ENCODE measurements at places on chromosomes 3 and 15.

DNA sequence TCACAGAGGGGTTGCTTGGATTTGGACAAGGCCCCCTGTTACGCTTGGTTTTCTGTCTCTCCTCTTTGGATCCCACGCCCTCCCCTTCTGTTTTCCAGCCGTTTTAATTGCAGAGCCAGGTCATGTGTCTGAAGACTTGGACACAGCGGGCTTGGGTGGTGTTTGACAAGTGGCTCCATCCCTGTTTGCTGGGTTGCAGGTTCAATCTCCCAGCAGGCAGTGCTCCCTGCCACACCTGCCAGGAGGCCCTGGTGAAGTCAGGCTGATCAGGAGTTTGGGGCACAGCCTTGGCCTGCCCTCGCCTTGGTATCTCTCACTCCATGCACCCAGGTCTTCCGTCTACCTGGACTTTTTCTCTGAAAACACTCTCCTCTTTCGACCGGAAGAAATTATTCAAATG is 59.0 kb downstream of the PLXNA1 start:
- no peak for DNase-seq

GRCh38 chr15:72599855-72600464 is 54.5 kb upstream of the GOLGA6B start:
- peak; percentile 32 for DNase-seq

- DNase-seq: no peak
Measured at GRCh38 chr3:155663467-155664212, 81.2 kb downstream of the PLCH1 start.

- no peak for DNase-seq
Measured at GRCh38 chr3:94137377-94137776, 74.5 kb downstream of the NSUN3 start.

DNA sequence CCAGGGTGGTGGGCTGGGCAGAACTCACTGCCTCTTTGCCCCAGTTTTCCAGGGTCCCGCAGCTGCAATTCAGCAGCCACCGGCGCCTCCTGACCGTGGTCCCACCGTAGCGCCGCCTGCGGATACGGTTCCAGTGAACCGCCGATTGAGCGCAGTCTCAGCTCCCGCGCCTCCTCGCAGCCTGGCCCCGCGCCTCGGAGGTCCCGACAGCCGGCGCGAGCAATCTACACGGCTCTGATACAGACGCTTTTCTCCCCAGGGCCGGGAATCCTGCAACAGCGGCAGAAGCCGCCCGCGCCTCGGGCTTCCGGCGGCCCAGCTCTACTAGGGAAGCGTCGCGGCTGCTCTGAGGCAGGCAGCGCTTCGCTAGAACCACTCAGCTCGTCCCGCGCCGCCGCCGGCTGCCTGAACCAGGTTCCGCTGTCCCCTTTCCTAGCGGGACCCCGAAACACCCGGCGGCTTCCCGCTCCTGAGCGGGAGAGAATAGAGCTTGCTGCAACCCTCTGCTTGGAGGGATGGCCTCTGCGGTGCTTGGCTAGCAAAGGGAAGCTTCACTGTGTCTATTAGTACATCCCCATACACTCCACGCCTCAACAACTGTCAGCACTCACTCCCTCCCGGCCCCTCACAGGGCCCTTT is 3.1 kb downstream of the FOXL2NB start:
- DNase-seq: peak; percentile 66

DNA sequence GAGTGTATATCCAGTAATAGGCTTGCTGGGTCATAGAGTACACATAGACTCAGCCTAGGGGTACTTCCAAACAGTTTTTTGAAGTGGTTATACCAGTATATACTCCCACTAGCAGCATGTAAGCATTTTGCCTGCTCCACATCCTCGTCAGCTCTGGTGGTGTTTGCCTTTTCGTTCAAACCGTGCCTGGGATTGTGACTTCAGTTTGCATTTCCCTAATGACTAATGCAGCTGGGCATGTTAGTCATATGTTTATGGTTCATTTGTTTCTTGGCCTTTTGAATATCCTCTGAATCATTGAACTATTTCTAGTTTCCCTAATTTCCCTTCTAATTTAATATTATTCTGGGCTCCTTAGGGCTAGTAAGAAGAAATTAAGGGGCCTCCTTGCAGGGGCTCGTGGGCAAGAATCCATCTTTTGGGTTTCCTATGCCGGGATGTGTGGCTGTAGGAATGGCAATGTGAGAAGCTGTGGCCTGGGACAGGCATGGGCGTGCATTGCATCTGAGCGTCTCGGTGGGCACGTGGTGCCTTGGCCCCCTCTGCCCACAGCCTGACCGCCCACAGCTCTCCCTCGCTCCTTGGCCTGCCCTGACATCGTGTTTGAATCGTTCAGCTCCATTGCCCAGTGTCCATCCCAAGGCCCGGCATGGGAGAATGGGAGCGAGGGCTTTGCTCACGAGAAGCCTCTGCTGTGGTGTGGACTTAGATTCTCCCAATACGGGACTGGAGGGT is 26.4 kb downstream of the FAH start:
- no peak for DNase-seq

DNA sequence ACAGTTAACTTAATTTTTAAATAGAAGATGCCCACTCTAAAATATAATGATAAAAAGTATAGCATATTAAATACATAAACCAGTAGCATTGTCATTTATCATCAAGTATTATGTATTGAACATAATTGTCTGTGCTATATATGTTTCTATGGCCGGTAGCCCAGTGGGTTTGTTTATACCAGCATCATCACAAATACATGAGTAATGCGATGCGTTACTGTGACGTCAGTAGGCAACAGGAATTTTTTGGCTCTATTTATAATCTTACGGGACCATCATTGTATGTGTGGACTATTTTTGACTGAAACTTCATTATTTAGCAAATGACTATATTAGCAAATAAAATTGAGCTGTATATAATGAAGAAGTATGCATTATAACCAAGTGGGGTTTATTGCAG is 82.1 kb downstream of the FLNB start:
- DNase-seq: no peak

- DNase-seq: peak; percentile 33
Measured at GRCh38 chr3:90145094-90145860, 1037.9 kb downstream of the EPHA3 start.

DNA sequence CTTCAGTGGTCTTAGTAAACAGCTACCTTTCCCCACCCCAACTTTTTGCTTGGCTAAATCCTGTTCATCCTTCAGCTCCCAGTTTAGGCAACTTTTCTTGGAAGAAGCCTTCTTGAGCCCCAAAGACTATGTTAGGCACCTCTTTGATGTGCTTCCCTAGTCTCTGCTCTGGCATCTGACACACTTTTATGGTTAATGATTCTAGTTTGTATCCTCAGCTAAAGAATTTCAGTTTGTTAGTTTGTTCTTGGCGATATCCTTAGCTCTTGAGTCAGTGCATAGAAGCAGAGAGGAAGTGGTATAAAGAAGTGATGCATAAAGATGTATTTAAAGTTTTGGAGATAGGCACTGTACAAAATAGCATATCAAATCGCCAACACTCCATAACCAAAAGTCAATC is 168.4 kb downstream of the WDR72 start:
- no peak for DNase-seq

GRCh38 chr3:172524611-172525010 is 1.4 kb upstream of the TNFSF10 start:
- no peak for DNase-seq

DNA sequence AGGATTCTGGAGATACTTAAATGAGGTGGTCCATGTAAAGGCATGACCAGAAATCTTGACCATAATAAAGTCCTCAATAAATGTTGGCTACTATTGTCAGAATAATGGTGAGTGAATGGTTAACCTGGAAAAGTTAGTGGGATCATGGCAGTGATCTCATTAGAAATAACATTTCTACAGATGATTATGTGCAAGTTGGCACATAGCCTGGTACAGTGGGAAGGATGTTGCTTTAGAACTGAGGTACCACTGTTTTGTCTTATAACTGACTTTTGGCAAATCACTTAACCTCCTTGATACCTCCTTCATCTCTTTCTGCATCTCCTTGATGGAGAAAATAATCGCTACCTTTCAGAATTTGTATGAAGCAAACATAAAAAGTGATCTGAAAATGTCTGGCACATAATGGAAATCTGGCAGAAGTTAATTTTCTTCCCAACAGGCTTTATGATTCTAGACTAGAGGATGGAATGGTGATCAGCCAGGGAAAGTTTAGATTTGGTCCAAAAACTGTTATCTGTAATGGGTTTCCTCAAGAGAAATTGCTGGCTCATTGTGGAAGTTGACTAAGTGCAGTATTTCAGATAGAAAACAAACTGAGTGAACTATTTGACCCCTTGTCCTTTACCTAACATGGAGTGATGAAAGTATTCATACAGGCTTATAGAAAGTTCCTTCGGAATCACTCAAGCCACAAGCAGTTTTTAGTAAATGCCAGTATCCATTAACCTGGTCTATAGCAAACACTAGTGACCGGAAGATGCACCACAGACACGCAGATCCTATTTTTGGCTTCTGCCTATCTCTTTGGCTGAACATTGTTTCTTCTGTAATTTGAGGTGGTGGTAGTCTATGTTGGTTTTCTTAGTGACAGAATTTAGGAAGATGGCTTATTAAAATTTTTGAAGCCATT is 449.6 kb upstream of the TGFBR2 start:
- no peak for DNase-seq

DNA sequence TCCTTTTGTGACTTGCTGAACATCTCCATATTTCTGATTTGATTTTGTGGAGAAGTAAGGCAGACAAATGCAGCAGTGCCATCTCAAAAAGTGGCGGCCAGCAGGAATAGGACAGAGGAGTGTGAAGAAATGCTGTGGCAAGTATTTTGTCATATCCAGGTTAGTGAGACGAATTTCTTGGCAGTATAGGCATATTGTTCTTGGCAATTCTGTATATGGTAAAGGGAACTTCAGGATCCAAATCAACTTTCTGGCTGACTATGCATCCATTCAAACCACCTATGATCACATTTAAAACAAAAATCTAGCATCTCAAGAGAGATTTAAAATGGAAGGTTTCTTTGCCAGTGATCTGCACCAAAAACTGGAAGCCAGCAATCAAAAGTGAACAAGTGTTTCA is 228.0 kb downstream of the DTWD1 start:
- no peak for DNase-seq

- DNase-seq: no peak
Measured at GRCh38 chr15:41506796-41507341, 6.8 kb downstream of the LTK start.

All from muscle of back (tissue), 13 donors.